Frontal cortex (tissue), 4 donors: ENCODE measurements at places on chromosomes 16 and 17. TPM values are rescaled to one million over a fixed set of nuclear protein-coding genes. Genes with fewer than 3 reads are reported as not detected.

DNA sequence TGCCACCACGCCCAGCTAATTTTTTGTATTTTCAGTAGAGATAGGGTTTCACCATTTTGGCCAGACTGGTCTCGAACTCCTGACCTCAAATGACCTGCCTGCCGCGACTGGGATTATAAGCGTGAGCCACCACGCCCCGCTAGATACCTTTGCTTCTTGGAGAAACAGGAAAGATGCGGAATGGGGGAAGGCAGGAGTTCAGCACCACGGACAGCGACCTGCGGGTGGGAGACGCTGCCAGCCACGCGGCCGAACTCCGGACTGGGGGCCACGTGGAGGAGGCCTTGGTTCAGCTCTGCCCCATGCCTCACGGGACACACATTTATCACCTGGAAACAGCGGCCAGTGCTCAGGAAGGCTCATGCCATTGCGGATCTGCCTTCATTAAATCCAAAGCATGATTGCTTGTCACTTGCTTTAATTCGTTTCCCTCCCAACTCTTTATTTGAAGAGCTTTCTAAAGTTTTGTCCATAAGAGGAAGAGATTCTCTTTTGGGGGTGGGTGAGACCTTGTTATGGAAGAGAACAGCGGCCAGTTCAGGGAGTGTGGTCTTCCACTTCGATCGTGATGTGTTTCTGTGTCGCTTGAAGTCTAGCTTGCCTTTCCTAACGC lies 219.9 kb downstream of the ENGASE start:
- DNase-seq: peak; percentile 52

- peak; percentile 70 for DNase-seq
These were observed at the start of gene TBKBP1 for GRCh38 chr17:47693731-47694580. Gene TBKBP1 (plus strand): TSS chr17:47694161. CDS start chr17:47696113, 1,952 bp downstream.

- DNase-seq: no peak
These were observed 162.6 kb upstream of the PLCG2 start for GRCh38 chr16:81616321-81617020.

DNA sequence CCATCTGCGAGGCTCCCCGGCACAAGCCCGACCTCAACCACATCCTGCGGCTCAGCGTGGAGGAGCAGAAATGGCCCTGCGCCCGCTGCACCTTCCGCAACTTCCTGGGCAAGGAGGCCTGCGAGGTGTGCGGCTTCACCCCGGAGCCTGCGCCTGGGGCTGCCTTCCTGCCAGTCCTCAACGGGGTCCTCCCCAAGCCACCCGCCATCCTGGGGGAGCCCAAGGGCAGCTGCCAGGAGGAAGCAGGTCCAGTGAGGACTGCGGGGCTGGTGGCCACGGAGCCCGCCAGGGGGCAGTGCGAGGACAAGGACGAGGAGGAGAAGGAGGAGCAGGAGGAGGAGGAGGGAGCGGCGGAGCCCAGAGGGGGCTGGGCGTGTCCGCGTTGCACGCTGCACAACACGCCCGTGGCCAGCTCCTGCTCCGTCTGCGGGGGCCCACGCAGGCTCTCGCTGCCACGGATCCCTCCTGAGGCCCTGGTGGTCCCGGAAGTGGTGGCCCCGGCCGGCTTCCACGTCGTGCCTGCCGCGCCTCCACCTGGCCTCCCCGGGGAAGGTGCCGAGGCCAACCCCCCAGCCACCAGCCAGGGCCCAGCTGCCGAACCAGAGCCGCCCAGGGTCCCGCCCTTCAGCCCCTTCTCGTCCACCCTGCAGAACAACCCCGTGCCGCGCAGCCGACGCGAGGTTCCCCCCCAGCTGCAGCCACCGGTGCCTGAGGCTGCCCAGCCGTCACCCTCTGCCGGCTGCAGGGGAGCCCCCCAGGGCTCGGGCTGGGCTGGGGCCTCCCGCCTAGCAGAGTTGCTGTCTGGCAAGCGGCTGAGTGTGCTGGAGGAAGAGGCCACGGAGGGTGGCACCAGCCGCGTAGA lies 13.1 kb upstream of the PRR35 start:
- no peak for DNase-seq

DNA sequence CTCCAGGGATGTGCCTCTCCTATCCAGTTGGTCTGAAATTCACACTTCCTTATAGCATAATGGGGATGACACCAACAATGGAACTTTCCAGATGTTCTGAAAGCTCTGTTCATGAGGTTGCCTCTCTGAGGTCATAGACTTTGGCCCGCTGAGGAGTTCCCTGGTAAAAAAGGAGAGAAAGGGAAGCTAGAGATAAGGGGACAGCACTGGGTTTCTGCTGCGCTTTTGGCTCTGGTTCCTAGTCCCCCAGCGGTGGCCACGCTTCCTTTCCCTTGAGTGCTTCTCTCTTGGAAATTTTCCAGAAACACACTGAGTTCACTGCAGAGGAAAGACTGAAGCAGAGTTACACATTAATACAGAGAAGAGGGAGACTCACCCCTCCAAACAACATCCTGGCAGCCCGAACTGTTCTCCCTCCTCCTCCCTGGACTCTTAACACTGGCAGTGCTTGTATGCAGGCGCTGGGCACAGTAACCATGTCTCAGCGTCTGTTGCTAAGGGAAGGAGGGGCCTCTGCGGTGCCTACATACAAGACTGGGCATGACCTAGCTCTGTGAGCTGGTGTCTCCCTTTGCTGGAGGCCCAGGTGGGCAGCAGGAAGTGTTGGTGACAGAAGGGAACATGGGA lies at the start of gene DNAH3:
Gene DNAH3 (minus strand): TSS at position 472 of the 627 bp plus-strand sequence. CDS start 527 bp downstream, outside the sequence.
- no peak for DNase-seq

Gene MYH8
- total RNA-seq: under 0.01 TPM

Gene C17orf107
- 2.4 TPM for total RNA-seq

Gene SEPTIN1
- total RNA-seq: not detected
